Activated naive CD8-positive, alpha-beta T cell treated with anti-CD3 and anti-CD28 coated beads, Interleukin-2, amount 50 U/mL, for 24 hours (primary cell): ENCODE measurements at places on chromosomes 11 and 22.
A peak's percentile ranks its signal among the peaks of the same experiment; 100 is the strongest.

GRCh38 chr11:65589444-65590239, 6.0 kb downstream of the KCNK7 start:
- peak; percentile 72 for DNase-seq
- H3K27me3 ChIP-seq, result no peaks in the 10 kb centered on the region
- peaks cover 14% of the 10 kb centered on the region for H3K36me3 ChIP-seq
- peak overlapping the region; percentile 95 for H3K27ac ChIP-seq
- no peak overlapping the region for H3K4me3 ChIP-seq

DNA sequence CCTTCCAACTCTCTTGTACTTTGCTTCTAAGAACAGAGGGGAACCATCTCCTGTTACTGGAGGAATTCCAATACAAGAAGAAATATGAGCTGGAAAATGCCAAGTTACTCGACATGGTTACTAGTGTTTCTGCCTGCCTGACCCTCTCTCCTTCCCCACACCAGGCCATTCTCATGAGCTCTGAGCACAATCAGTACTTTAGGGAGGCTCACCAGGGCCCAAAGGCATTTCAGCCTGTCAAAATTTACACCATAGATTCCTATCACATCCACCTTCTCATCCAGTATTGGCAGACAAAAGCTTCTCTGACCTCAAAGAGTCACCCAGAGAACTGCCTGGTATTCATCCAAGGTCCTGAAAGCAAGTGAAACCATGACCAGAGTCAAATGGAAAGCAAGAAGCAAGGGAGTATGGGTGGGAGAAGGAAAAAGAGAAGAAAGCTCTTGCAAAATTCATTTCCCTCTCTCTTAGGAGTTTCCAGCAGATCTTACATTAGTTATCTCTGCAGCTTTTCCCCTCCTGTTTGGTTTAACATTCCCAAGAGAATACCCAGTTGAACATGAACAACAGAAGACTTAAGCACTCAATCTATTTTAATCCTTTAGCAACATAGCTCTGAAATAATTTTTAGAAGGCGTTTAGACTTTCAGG, 58.7 kb upstream of the NCAM1 start:
- H3K4me3 ChIP-seq, result no peak overlapping the region
- H3K4me1 ChIP-seq, result no peaks in the 10 kb centered on the region
- DNase-seq, result no peak

DNA sequence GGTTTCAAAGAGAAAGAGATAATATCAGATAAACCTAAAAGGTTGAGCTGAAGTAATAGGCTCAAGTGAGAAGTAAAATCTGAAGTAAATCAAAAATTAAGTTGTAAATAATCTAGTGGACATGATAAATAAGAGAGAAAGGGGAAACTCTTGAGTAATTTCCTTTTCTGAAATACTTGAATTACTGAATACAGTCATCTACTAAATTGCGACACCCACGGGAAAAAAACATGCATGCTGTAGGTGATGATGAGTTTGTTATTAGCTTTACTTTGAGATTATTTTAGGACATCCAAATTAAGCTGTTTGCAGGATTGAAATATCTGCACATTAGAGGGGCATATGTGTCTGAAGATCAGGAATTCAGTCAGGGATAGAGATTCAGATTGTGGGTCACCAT, 50.0 kb upstream of the CARD18 start:
- no peak for DNase-seq
- H3K4me1 ChIP-seq, result no peaks in the 10 kb centered on the region
- H3K36me3 ChIP-seq, result no peaks in the 10 kb centered on the region

- H3K36me3 ChIP-seq, result no peaks in the 10 kb centered on the region
- H3K27me3 ChIP-seq, result no peaks in the 10 kb centered on the region
- no peak overlapping the region for H3K4me3 ChIP-seq
These were observed 33.4 kb upstream of the WNT7B start for GRCh38 chr22:46010207-46010867.

GRCh38 chr11:37978647-37979046, 1380.6 kb upstream of the RAG2 start:
- no peak for DNase-seq
- H3K27me3 ChIP-seq, result no peaks in the 10 kb centered on the region
- H3K4me3 ChIP-seq, result no peak overlapping the region
- H3K4me1 ChIP-seq, result no peaks in the 10 kb centered on the region
- H3K27ac ChIP-seq, result no peak overlapping the region

DNA sequence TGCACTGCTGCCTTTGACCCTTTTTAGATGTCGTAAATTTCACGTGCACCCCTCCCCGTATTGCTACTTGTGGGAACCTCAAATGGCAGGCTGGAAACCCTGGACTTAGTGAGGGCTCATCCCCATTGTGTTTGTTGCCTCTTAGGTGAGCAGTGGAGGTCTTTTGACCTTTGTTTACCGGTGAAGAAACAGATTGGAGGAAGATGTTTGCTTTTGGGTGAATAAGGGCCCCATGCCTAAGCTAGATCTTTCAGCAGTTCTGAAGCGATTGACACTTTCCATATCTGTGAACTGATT, 782 bp downstream of the SMARCB1 start:
- no peak for DNase-seq
- peaks cover 2% of the 10 kb centered on the region for H3K36me3 ChIP-seq
- peak overlapping the region; percentile 92 for H3K4me3 ChIP-seq
- peak overlapping the region; percentile 88 for H3K27ac ChIP-seq
- no peaks in the 10 kb centered on the region for H3K27me3 ChIP-seq

DNA sequence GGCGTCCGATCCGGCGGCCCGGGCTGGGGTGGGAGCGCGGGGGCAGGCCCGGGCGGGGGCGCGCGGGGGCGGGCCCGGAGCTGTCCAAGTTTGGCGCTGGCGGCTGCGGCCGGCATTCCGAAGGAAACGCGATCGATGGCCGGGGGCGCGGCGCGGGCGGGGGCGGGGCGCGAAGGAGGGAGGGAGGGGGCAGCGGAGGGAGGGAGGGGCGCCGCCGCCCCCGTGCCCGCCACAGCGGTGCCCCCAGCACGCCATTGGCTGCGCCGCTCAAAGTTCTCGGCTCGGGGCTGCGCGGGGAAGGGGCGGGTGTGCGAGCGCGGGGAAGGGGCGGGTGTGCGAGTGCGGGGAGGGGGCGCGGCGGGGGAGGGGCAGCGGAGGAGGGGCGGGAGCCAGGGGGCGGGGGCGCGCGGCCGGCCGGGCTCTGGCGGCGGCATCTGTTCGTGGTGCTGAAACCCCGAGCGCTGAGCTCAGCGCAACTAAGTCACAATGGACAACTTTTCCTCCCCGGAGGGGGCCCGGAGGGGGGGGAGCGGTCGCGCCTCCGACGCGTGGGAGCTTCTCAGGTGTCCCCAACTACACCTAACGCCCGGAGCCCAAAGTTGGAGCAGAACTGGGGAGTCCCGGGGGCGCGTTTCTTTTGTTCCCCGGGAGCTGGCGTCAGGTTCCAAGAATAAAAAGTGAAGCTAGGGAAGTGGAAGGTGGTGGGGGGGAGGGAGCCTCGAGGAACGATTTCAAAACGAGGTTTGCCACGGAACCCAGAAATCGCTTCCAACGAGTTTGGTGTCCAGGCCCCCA, 2.2 kb downstream of the PHF21B start:
- H3K27me3 ChIP-seq, result peaks cover 64% of the 10 kb centered on the region
- no peak overlapping the region for H3K27ac ChIP-seq
- DNase-seq, result peak; percentile 23
- peaks cover 12% of the 10 kb centered on the region for H3K4me1 ChIP-seq
- no peak overlapping the region for H3K4me3 ChIP-seq
- no peaks in the 10 kb centered on the region for H3K36me3 ChIP-seq

GRCh38 chr22:38728871-38729796, 23.4 kb downstream of the GTPBP1 start:
- H3K27me3 ChIP-seq, result no peaks in the 10 kb centered on the region
- DNase-seq, result no peak
- H3K4me1 ChIP-seq, result peaks cover 6% of the 10 kb centered on the region
- no peak overlapping the region for H3K4me3 ChIP-seq

DNA sequence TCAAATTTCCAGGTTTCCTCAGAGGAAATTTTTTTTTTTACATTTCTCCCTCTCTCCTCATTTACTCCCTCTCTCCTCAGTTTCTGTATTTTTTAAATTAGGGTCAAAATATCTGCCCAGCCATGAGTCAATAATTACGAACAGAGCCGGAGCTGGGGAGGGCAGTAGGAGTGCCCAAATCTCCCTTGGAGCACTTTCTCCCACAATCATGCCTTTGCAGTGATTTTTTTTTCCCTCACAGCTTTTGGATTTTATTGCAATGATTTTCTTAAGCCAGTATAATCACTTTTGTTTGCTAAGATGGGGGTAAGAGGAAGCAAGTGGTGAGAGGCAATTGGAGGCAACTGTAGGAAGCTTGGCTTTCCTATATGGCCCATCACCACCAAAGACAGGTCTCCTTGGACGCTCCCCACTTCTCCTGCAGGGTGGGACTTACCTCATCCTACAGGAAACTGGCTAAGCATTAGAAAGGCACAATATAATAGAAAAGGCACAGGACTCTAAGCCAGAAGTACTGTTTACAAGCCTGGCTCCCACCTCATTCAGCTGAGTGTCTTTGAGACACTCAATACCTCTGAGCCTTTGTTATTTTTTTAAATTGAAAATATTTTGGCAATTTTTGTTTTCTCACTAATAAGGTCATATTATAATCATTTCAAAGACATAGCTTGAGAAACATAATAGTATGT, 192.6 kb upstream of the PITPNB start:
- no peak overlapping the region for H3K27ac ChIP-seq
- H3K4me1 ChIP-seq, result no peaks in the 10 kb centered on the region

DNA sequence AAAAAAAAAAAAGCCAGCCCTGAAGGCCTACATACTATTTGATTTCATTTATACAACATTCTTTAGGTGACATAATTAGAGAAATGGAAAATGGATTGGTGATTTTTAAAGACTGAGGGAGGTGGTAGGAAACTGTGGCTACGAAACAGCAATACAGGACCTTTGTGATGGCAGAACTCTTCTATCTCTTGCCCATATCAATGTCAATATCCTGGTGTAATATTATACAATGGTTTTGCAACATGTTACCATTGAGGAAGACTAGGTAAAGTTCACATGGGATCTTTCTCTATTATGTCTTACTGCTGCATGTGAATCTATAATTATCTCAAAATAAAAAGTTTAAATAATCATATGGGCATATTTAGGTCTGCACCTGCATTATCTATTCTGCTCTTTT, 371.2 kb downstream of the ETS1 start:
- H3K27me3 ChIP-seq, result no peaks in the 10 kb centered on the region
- H3K4me3 ChIP-seq, result no peak overlapping the region
- H3K4me1 ChIP-seq, result peaks cover 2% of the 10 kb centered on the region
- no peak for DNase-seq
- H3K27ac ChIP-seq, result no peak overlapping the region
- no peaks in the 10 kb centered on the region for H3K36me3 ChIP-seq

GRCh38 chr11:22431106-22431505, 92.9 kb downstream of the SLC17A6 start:
- H3K4me1 ChIP-seq, result peaks cover 14% of the 10 kb centered on the region
- H3K36me3 ChIP-seq, result no peaks in the 10 kb centered on the region
- no peak overlapping the region for H3K27ac ChIP-seq
- no peak overlapping the region for H3K4me3 ChIP-seq
- no peak for DNase-seq

GRCh38 chr11:66316849-66317251, at the start of gene CD248:
Gene CD248 (minus strand): TSS chr11:66317044. CDS start chr11:66317027, 17 bp downstream.
- H3K27me3 ChIP-seq, result no peaks in the 10 kb centered on the region
- H3K27ac ChIP-seq, result peak within 1 kb of the TSS; percentile 94
- peaks cover 1% of the 10 kb centered on the region for H3K36me3 ChIP-seq

DNA sequence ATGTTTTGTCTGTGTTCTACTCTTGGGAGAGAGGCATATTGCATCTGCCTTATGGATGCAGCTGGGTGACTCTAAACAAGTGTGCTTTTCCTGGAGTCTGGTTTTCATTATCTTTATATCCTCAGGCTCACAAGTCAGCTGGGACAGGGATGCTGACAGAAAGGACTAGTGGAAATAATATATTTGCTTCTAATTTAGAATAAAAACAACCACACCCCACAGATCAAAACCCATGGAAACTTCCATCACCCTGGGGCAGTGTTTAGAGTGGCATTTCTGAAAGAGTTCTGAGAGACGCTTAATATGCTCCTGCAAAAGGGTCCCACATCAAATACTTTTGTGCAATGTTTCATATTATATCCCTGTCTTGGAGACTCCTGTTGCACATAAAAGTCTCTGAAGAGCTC, 20.8 kb downstream of the KCNE3 start:
- no peaks in the 10 kb centered on the region for H3K36me3 ChIP-seq
- H3K4me3 ChIP-seq, result no peak overlapping the region
- no peak overlapping the region for H3K27ac ChIP-seq
- H3K4me1 ChIP-seq, result peaks cover 6% of the 10 kb centered on the region
- no peak for DNase-seq

- no peak overlapping the region for H3K4me3 ChIP-seq
- peak; percentile 31 for DNase-seq
- no peak overlapping the region for H3K27ac ChIP-seq
- H3K27me3 ChIP-seq, result peaks cover 36% of the 10 kb centered on the region
- H3K4me1 ChIP-seq, result peaks cover 16% of the 10 kb centered on the region
These were observed 62.6 kb upstream of the PHF21B start for GRCh38 chr22:45072322-45072903.

DNA sequence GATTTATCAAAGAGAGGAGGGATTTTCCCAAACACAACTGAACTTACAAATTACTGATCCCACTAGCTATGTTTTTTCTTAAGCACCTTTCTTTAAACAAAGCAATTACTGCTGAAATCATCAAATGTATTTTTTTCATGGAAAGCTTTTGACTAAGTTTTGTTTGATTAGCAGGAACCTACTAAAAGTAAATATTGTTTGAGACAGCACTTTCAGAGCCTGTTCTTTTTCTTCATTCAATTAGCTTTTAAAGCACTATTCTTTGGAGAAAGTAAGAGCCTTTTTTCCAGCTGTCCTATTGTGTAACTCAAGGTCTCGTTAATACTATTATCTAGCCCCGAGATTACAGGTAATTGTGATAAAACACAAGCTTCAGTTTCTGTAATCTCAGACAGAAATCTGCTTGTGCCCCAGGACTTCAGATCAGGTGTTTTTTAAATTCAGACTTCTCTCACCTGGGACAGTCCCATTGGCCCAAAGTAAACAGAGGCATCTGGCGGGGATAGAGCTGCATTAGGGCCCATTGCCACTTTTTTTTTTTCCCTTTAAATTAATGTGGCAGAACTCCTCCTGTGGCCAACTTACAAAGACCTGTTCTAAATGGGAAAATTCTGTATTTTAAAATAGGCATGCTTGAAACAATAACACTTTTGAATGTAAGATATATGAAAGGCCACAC, 11.0 kb downstream of the CSTPP1 start:
- peaks cover 4% of the 10 kb centered on the region for H3K4me1 ChIP-seq
- H3K36me3 ChIP-seq, result no peaks in the 10 kb centered on the region
- H3K4me3 ChIP-seq, result no peak overlapping the region
- H3K27me3 ChIP-seq, result no peaks in the 10 kb centered on the region
- H3K27ac ChIP-seq, result no peak overlapping the region

GRCh38 chr11:77003963-77004362, 30.2 kb upstream of the B3GNT6 start:
- H3K4me1 ChIP-seq, result peaks cover 3% of the 10 kb centered on the region
- H3K27me3 ChIP-seq, result no peaks in the 10 kb centered on the region
- peaks cover 10% of the 10 kb centered on the region for H3K36me3 ChIP-seq
- H3K27ac ChIP-seq, result no peak overlapping the region

- no peak overlapping the region for H3K27ac ChIP-seq
- no peak for DNase-seq
- H3K4me3 ChIP-seq, result no peak overlapping the region
- peaks cover 20% of the 10 kb centered on the region for H3K36me3 ChIP-seq
- H3K27me3 ChIP-seq, result no peaks in the 10 kb centered on the region
These were observed 74.7 kb upstream of the RRM1 start for GRCh38 chr11:4019891-4020290.
